ENCODE measurements at places on chromosomes 7 and 10.
A peak's percentile ranks its signal among the peaks of the same experiment; 100 is the strongest.

GRCh38 chr7:52944921-52945320 is 90.5 kb upstream of the POM121L12 start:
- DNase-seq: no peak

- DNase-seq: no peak
Measured at GRCh38 chr7:91543646-91544045, 279.4 kb downstream of the FZD1 start.

DNA sequence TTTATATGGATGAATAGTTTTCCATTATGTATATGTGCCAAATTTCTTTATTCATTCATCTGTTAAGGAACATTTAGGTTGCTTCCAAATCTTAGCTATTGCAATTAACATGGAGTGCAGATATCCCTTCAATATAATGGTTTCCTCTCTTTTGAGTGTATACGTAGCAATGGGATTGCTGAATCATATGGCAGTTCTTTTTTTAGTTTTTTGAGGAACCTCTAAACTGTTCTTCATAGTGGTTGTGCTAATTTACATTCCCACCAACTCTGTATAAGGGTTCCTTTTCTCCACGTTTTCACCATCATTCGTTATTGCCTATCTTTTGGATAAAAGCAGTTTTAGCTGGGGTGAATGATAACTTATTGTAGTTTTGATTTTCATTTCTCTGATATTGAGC is 46.5 kb downstream of the FAS start:
- no peak for DNase-seq

- DNase-seq: peak; percentile 81
Measured at GRCh38 chr10:28179006-28179742, 123.7 kb downstream of the MPP7 start.

GRCh38 chr10:7102084-7102483 is 308.8 kb downstream of the SFMBT2 start:
- DNase-seq: no peak

DNA sequence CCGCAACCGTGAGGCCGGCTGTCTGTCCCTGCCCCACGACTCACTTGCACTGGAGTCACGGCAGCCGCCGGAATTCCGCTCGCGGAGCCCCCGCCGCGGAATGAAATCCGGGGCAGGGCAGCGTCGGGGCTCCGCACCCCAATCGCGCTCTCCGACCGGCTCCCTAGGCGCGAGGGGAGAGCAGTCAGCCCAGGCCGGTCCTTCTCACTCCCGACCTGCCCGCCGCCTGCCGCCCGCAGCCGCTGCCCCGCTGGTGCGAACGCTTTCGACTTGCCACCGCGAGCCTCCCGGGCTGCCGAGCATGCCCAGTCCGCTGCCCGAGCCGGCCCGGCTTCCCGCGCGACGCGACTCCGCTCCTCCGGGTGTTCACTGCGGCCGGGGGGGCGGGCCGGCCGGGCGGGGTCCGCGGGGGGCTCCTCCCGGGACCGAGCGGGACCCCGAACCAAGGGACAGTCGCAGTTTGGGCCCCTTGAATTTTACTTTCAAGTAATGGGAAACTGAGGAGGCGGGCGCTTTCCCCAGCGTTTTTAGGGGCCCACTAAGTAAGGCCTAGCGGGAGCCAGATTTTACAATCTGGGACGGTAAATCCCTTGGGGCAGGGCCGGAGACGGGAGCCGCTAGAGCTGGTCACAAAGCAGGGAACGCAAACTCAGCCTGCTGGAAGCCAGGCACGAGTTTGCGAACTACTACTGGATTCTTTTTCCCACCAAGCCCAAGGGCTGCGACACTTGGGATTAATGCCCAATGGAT is at the start of gene SGMS1:
Gene SGMS1, minus strand, starts transcription at position 294 of the 750 bp plus-strand sequence. CDS start 279,842 bp downstream, outside the sequence.
- peak; percentile 86 for DNase-seq

GRCh38 chr10:62159351-62159750 is 109.3 kb downstream of the RTKN2 start:
- DNase-seq: no peak

DNA sequence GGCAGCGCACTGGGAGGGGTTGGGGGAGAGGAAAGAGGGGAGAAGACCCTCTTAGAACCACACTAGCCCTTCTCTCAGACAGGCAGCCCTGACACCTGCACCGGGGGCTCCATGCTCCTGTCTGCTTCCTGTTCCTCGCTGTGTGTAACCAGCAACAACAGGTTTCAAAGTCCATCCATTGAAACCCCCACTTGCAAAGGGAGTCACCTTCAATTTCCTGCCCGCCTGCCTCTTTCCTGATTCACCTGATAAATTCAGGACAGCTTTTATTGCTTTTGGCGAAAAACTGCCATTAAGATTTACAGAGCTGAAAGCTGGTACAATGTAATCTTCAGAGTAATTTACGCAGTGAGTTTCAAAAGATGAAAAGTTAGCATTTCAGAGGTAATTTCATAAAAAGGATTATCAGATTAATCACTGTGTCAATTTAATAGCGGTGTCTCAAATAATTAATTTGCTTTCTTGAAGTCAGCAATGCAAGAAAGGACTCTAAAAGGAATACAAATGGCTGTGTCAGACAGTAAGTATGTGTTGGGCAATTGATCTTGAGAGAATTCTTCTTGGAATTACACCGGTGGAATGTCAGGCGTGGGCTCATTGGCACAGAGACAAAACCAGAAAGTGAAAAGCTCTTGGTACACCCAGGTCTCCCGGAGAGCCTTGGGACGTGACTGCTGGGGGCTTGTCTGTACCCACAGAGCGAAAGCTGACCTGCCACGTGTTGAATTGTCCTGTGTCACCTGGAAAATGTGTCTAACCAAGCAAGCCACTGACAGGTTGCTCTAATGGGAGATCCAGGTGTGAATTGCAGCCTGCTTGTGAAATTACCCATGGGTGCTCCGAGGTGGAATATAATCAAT is 60.7 kb downstream of the TMEM209 start:
- DNase-seq: no peak

- DNase-seq: peak; percentile 16
Measured at GRCh38 chr10:95655571-95656290, 780 bp downstream of the ALDH18A1 start.

DNA sequence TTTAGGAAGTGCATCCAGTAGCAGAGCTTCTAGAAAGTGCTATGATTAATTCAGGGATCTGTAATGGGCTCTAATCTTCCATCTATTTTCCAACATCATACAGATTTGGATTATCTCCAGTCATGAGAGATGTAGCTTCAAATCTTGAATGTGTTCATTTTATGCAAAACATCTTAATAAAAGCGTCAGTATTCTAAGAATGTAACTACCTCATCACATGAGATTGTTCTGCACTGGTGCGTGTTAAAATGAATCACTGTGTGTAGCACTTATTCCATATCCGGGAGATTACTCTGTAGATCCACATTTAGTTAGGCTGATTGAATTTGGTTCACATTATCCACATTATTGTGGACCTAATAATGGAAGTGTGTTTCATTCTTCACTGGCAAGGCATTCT is 344.9 kb upstream of the CHRM2 start:
- DNase-seq: no peak

DNA sequence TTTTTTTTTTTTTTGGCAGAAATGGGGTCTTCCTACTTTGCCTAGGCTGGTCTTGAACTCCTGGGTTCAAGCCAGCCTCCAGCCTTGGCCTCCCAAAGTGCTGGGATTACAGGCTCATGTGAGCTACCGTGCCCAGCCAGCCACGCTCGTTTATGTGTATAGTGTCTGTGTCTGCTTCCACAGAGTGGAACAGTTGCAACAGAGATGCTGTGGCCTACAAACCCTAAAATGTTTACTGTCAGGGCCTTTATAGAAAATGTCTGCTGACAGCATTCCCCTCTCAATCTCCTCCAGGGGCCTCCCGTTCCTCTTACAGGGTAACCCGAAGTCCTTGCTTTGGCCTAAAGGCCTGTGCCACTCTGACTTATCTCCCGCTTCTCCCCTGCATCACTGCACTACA is 87.6 kb upstream of the LEP start:
- DNase-seq: no peak

- no peak for DNase-seq
Measured at GRCh38 chr7:32259931-32260596, 189.9 kb upstream of the PDE1C start.
